ENCODE measurements at places on chromosomes 12 and 14.

- DNase-seq: no peak
These were observed 37.3 kb upstream of the RCOR1 start for GRCh38 chr14:102554821-102555819.

DNA sequence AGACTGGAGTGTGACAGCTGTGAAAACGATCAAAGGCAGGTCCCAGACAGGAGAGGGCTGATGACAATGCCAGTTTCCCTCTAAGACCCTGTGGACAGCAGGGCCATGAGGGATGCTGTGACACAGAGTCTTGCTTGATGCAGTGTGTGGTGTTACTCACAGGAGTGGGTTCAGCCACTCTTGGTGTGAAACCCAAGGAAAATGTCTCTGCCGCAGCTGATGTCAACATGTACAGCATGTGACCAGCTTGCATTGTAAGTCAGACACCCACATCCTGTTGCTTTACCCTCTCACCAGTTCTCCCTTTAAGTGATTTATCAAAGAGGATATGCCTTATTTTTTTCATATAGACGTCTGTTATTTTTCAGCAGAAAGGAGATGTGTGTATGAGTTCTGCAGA lies 268.6 kb downstream of the BTG1 start:
- DNase-seq: peak; percentile 21

- no peak for DNase-seq
These were observed 13.1 kb upstream of the LGR5 start for GRCh38 chr12:71426300-71427047.

DNA sequence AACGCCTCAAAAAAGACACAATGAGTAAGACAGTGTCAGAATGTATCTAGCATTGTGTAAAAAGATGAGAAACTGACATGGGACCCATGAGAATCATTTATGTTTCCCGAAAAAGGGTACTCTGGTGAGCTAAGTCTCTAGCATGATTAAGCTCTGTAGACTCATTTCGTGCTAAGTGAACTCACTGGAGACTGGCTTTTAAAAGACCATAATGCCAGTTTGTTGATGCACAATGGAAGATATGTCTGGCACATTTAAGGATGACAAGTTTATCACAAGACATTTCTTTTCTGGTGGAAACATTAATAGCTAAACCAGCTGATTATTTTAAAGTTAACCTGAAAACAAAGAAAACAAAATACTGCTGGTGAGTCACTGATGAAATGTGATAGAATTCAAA lies 233.5 kb downstream of the SLC2A13 start:
- DNase-seq: peak; percentile 81

DNA sequence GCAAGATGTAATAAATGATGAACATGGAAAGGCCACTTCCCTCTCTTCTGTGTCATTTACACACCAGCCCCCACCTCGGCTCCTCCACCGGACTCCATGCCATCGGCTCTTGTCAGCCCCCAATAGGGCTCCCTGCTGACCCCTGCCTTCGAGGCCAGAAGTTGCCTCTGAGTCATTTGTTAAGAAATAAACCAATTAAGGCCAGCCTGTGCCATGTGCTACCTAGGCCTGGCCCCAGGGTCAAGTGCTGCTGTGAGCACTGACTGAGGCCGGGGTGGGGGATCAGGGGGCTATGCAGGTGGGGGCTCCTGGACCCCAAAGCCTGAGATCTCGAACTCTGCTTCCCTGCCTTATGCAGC lies 53.2 kb downstream of the TESC start:
- DNase-seq: no peak

Data from stromal cell of bone marrow (primary cell).